Daoy (cell line): ENCODE measurements at places on chromosomes 13 and 19.

DNA sequence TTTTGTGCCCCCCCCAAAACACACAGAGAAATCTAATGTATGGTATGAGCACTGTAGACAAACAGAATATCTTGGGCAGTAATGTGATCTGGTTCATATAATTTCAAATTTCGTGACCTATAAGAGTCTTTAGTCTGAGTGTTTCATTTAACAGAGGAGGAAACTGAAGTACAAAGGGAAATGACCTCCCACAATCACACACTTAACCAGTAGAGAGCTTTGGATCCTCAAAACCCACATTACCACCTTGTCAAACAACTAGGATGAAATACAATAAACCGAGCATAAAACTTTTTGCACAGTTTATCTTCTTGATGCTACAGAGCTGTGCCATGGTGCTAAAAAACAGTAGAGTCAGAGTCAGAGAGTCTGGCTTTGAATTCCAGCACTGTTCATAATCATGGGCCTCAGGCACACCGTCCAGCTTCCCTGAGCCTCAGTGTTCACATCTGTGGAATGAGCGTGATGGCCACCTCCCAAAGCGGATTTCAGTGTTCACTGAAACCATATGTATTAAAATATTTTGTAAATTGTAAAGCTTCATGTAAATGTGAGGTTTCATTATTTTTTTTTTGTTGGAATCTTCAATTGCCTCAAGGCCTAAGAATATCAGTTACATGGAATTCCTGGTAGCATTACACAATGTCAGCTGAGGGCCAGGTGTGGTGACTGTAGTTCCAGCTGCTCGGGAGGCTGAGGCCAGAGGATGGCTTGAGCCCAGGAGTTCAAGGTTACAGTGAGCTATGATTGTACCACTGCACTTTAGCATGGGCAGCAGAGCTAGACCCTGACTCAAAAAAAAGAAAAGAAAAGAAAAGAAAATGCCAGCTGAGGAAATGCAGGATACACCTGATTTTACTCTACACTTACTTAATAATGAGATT is 126.4 kb upstream of the FRY start:
- no peak for DNase-seq

DNA sequence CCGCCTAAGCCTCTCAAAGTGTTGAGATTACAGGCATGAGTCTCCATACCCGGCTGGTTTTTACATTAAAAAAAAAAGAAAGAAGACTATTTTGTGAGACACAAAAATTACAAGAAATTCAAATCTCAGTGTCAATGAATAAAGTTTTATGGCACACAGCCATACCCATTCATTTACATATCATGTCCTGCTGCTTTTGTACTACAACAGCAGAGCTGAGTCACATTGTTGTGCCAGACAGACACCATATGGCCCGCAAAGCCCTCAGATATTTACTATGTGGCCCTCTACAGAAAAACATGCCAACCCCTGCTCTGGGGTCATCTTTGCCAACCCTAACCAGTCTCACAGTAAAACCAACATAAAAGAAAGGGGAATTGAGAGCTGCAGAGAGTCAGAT is 5.3 kb downstream of the SMIM7 start:
- DNase-seq = no peak

DNA sequence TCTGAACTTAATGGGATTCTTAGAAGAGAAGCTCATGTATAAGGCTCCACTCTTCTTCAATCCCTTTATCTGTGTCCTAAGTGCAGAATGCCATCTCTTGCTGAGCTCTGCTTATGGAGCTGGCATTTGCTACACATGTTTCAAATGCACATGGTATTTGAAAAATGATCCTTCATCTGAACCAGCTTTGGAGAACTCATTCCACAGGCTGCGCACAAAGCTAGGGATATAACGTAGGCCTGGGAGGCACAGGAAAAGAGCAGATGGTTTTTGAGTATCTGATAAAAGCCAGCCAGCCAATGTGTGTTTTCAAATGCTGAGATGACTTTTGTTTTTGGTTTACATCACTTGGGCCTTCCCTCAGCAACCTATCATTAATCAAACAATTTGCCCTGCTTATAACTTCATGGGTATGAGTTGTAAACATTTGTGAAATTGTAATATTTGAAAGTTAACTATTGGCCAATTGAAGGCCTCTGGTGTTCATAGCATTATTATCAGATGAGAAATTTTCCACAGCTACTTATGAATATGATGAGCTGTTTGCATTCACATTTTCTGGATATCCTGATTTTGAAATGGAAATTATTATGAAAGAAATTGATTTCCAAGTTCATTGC is 729.0 kb downstream of the FGF9 start:
- no peak for DNase-seq

- DNase-seq = no peak
Observed at GRCh38 chr19:46494146-46494940, 1.3 kb downstream of the PNMA8B start.

DNA sequence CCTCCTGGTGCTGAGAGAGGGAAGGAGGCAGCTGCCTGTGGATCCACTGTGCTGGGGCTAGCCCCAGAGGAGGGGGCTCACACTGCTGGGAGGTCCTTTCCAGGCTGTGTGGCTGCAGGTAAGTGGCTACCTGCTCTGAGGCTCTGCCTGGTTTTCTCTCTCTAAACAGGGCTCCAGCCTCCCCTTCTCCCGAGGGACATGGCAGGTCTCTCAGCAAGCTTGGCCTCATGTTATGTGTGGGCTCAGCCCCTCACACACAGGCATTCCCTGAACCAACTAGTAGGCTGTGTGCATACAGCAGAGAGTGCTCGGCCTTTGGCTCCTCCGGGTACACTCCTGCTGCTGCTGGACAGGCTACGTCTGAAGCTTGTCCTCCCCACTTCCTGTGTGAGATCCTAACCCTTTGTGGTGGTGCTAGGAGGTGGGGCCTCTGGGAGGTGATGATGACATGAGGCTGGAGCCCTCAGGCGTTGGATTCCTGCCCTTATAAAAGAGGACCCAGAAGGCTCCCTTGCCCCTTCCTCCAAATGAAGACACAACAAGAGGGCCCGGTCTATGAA is 4.2 kb downstream of the ZNF835 start:
- DNase-seq = no peak

GRCh38 chr13:32783067-32783466 is 196.8 kb downstream of the PDS5B start:
- peak; percentile 25 for DNase-seq

DNA sequence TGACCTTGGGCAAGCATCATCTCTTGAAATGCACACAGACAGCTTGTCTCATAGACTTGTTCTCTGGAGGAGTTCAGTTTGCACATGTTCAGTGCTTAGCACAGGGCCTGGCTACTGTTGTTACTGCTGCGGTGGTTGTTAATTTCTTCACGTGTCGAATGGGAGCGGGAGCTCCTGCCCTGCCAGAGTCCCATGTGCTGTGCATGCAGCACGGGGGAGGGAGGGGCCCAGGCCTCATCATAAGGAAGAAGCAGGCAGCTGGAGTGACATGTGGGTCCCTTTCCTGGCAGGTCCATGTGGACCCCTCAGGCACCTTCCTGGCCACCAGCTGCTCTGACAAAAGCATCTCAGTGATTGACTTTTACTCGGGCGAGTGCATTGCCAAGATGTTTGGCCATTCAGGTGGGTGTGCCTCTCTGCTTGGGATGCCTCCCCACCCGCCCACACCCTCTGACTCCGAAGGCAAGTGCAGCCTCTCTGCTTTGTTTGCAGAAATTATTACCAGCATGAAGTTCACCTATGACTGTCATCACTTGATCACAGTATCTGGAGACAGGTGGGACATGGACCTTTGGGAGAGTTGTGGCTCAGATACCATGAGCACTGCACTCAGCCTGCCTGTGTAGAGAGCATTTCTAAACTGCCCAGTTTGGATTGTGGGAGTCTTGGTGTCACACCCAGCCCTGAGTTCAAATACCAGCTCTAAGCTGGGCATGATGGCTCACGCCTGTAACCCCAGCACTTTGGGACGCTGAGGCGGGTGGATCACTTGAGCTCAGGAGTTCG is 19.8 kb upstream of the OVOL3 start:
- DNase-seq = no peak

- no peak for DNase-seq
Observed at GRCh38 chr13:43315522-43315921, 292.1 kb downstream of the DNAJC15 start.

- DNase-seq = peak; percentile 44
Observed at GRCh38 chr19:30360376-30361106, 11.6 kb upstream of the ZNF536 start.
